NCI-H345 (cell line): ENCODE measurements at places on chromosomes 16 and 17.

DNA sequence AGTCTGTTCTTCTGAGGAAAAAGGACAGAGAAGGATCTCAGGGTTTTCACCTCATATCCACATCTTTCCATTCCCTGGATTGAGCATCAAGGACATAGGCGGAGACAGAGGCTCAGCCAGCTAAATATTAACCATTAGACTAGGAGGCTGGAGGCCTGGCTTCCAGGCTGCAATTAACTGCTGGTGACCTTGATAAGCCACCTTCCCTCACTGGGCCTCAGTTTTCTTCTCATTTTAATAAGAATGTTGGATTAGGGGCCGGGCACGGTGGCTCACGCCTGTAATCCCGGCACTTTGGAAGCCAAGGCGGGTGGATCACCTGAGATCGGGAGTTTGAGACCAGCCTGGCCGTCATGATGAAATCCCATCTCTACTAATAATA lies 25.6 kb upstream of the CNOT1 start:
- DNase-seq = no peak

GRCh38 chr16:15971440-15971815 lies 22.0 kb downstream of the ABCC1 start:
- no peak for DNase-seq

DNA sequence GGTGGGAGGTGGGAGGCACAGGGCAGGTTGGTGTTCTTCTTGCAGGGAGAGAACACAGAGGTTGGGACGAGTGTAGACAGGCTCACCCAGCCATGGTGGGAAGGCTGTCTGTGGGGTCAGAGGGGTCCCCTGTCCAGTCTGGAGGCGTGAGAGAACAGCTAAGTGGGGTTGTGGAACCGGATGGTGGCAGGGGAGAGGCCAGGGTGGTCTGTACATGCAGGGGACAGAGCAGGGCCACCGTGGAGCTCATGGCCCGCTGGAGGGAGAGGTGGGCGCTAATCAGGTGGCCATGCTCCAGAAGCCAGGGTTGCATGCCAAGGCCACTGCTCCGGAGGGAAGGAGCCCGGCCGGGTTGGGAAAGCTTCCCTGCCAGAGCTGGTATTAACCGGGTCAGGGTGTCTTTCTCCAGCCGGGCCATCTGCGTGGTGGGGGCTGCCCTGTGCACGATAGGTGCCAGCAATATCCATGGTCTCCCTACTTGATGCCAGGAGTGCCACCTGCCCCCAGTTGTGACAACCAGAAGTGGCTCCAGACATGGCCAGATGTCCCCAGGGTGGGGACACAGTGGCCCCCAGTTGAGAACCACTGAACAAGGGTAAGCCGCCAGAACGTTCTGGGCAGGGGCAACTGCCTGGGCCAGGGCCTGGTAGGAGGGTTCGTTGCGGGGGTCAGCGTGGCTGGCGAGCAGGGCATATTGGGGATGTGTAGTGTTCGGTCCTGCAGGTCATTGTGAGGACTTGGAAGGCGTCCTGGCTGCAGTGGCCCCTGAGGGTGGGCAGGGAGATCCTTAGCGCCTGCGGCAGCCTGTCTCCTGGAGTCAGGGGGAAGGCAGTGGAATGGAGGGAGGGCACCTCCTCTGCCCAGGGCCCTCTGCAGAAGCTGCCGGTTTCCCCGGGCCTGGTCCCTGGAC lies 5.1 kb downstream of the SNN start:
- no peak for DNase-seq

- DNase-seq = no peak
Observed at GRCh38 chr16:23163921-23164320, 14.7 kb upstream of the USP31 start.

GRCh38 chr17:49717371-49717861 lies 9.7 kb upstream of the SLC35B1 start:
- DNase-seq = no peak

DNA sequence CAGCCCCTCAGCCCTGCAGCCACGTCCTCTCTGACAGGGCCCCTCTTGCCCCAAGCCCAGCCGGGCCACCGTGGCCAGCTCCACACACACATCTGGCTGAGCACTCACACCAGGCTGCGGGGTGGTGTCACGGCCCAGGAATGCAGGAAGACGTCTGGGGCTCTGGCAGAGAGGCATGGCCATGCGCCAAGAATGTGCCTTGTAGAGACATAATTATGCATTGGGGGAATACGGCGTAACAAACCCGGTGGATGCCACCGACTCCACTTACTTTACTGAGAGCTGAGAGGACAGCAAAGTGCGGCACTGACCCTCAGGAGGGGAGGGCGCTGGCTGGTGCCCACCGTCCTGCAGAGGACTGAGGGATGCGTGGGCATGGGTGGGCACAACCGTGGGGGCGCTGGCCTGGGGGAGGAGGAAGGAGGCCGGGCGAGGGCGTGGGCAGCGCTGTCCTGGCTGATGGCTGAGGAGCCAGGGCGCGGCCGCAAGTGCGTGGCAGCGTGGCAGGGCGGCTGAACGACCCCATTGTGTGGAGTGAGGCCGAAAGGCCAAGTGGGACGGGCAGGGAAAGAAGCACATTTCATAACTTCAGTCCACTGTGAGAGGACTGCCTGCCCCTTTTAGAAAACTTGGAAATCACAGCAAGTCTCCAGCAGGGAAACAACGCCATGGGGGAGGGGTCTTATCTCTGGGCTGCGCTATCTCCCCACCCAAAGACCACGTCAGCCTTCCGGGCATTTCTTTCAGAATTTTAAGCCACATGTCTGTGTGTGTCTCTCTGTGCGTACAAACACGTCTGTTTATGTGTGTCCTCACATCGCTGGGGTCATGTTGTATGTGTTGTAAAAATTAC lies 30.6 kb downstream of the METRNL start:
- DNase-seq = no peak
